ENCODE measurements at places on chromosomes 12 and 14.
A peak's percentile ranks its signal among the peaks of the same experiment; 100 is the strongest.

- no peak for DNase-seq
Observed at GRCh38 chr12:51536159-51536558, 54.9 kb upstream of the SCN8A start.

DNA sequence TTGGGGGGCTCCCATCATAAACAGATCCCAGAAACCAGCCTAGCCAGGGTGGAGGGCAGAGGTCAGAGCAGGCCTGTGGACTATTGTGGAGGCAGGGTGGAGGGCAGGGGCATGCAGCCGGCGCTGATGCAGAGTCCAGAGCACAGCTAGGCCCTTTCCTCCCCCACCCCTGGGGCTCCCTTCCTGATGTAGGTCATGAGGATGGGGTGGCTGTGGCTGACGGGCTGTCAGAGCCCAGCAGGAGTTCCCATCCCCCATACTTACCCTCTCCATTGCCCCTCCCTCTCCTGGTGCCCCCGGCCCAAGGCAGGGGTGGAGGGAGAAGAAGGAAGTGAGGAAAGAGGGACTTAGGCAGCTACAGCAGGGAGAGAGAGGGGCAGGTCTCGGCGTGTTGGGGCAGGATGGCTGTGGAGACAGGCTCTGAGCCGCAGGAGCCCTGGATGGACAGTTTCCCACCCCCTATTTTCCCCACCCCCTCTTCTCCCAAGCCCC, 5.7 kb upstream of the ZNF385A start:
- DNase-seq = no peak

DNA sequence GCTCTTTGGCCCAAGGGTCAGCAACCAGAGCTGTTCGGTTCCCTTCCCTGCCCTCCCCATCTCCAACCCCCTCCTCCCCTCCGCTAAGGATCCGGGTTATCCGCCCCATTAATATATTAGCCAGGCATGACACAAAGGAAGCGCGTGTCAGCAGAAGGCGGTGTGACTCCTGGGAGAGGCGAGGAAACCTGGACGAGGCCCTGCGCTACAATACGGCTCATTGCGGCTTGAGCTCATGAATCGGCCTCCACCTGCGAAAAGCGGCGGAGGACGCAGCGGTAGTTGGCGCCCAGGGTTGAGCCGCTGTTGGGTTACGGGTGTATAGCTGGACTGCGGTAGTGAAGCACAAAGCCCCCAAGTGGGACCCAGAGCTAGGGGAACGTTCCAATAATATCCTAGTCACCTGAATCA, 9.9 kb downstream of the FOXA1 start:
- DNase-seq = no peak

DNA sequence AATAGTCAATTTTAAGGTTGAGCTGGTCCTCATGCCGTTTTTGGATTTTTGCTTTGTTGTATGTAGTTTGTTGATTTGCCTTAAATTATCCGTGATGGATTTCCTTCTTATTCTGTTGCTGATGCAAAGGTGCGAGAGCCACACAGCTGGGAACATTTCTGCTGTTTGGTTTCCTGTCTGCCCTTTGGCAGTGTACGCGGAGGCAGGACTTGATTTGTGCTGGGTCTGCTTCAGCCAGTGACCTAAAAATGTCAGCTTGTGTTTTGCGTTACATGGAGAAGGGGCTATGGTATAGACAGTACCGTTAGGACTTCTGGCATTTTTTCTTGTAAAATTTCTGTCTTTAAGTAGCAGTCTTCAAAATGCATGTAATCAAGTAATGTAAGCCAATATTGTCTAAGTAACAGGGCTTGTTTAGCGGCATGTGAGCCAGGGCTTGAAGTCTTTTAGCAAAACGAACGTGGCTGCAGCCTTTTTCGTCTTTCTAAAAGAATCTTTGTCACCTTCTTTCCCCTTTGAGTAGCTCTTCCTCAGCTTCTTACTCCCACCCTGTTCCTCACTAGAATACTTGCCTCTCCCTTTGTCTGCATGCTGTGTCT, 18.2 kb upstream of the RD3L start:
- no peak for DNase-seq

DNA sequence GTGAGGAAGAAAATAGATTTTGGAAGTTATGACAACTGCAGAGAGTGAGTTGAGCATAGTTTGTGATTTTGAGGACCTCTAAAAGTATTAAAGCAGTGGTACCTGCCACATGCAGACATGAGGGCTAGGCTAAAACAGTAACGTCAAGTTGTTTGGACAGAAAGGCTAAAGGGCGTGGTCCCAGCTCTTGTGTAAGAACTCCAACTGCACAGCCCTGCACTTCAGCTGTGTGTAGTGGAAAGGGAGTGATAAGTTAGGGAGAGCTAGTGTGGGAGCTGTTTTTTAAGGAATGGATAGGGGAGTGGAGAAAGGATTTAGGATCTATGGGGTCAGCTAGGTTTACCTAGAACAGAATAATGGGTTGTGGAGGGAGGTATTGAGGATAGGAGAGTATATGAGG, 39.5 kb downstream of the TESPA1 start:
- no peak for DNase-seq

DNA sequence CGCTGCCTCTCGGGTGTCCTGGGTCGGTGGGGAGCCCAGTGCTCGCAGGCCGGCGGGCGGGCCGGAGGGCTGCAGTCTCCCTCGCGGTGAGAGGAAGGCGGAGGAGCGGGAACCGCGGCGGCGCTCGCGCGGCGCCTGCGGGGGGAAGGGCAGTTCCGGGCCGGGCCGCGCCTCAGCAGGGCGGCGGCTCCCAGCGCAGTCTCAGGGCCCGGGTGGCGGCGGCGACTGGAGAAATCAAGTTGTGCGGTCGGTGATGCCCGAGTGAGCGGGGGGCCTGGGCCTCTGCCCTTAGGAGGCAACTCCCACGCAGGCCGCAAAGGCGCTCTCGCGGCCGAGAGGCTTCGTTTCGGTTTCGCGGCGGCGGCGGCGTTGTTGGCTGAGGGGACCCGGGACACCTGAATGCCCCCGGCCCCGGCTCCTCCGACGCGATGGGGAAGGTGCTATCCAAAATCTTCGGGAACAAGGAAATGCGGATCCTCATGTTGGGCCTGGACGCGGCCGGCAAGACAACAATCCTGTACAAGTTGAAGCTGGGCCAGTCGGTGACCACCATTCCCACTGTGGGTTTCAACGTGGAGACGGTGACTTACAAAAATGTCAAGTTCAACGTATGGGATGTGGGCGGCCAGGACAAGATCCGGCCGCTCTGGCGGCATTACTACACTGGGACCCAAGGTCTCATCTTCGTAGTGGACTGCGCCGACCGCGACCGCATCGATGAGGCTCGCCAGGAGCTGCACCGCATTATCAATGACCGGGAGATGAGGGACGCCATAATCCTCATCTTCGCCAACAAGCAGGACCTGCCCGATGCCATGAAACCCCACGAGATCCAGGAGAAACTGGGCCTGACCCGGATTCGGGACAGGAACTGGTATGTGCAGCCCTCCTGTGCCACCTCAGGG, 679 bp downstream of the ARF6 start:
- no peak for DNase-seq

DNA sequence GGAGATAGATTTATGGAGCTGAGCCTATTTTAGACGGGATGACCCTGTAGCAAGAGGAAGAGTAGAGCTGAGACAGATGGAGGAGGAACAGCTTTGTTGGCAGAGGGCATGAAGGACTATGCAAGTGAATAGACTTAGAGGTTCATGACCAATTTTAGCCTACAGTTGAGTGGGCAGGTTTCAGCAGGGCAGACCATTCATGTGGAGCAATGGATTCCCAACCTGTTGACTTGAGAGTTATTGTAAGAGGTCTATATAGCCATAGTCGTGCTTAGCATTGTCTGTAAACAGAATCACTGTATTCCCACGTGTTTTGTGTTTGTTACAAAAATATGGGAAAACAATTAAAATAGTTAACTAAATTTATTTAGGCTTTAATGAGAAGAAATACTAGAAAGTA, 116.8 kb downstream of the CFAP54 start:
- DNase-seq = no peak

GRCh38 chr12:50734409-50735263, 29.3 kb upstream of the ATF1 start:
- no peak for DNase-seq

DNA sequence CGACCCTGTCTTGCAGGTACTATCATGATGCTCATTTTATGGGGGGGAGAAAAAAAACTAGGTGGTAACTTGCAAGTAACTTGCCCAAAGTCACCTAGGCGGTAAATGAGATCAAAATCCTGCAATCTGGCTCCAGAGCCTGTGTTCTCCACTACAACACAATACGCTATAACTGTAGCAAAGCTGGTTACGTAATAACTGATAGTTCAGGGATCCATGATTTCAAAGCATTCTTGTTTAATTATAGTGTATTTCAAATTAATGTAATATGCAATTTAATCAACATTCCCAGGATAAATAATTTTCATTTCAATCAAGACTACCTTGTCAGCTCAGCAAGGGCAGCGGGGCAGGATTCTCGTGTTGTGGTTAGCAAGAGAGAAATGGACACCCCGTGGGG, 31.7 kb downstream of the BBS10 start:
- no peak for DNase-seq

DNA sequence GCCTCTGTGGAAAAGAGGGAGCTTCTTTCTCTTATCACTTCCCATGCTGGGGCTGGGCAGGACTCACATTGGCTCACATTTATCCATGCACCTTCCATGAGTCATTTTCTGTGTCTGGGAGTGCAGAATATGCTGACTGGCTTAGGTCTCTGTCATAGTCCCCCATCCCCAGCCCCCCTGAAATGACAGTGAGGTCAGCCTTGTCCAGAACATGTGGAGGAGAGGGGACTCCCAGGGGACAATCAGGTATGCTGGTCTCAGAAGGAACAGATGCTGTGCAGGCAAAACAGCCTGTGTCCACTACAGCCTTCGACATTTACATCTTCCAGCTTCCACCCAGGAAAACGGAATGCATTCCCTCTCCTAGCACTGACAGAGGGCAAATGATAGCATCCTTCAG, 35.0 kb downstream of the ADGRD1 start:
- DNase-seq = no peak

- DNase-seq = no peak
Observed at GRCh38 chr14:69154779-69155178, 1.9 kb upstream of the DCAF5 start.

GRCh38 chr12:98149270-98149669, 366.1 kb upstream of the TMPO start:
- DNase-seq = no peak

DNA sequence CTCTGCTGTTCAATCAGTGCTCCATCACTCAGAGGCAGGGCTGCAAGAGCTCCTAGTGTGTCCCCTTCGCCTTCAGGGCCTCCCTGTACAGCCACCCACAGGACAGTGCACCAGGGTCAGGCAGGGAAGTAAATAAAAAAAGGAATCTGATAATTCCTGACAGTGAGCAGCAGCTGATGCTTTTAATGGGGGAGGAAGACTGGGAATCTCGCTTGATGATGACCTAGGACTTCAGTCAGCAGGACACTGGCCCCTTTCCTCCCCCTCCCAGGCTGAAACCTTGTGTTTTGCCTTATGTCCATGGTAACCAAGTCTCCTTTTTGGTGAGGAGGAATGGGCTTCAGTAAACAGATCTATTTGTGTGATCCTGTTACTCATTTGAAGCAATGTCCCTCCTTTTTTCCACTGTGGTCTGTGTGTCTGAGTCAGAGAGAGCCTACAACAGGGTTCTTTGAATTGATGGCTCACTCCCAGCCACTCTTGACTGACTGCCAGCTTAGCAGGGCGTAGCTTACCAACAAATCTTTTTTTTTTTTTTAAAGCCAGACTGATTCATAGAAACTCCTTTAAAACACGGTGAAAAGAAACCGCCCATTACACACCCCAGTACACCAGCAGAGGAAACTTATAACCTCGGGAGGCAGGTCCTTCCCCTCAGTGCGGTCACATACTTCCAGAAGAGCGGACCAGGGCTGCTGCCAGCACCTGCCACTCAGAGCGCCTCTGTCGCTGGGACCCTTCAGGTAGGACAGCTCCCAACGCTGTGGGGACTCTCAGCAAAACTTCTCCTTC, at the start of gene EMP1:
TSS of gene EMP1 (plus strand) at position 597 of the 792 bp plus-strand sequence. CDS start 14,785 bp downstream, outside the sequence.
- DNase-seq = peak; percentile 99

- DNase-seq = peak; percentile 44
Observed at GRCh38 chr14:104805326-104805678, 4.4 kb downstream of the ZBTB42 start.

DNA sequence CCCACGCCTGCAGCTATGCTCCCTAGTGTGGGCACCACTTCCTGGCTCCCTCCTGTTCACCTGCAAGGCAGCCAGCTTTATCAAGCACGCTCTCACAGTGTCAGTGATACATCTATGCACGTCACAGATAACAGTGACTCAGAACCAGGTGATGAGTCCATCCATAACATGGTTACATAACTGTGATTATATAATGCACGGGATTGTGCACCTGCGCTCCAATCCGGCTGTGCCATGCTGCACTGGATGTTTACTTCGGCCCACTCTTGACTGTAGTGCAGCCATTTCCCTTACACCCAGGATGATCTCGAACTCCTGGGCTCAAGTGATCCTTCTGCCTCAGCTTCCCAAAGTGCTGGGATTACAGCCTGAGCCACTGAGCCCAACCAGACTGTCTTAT, 38.4 kb upstream of the CEP83 start:
- DNase-seq = no peak

- no peak for DNase-seq
Observed at GRCh38 chr14:21985081-21985480, 311.5 kb upstream of the OR4E1 start.

- DNase-seq = no peak
Observed at GRCh38 chr14:82565825-82566224, 1032.2 kb upstream of the SEL1L start.

DNA sequence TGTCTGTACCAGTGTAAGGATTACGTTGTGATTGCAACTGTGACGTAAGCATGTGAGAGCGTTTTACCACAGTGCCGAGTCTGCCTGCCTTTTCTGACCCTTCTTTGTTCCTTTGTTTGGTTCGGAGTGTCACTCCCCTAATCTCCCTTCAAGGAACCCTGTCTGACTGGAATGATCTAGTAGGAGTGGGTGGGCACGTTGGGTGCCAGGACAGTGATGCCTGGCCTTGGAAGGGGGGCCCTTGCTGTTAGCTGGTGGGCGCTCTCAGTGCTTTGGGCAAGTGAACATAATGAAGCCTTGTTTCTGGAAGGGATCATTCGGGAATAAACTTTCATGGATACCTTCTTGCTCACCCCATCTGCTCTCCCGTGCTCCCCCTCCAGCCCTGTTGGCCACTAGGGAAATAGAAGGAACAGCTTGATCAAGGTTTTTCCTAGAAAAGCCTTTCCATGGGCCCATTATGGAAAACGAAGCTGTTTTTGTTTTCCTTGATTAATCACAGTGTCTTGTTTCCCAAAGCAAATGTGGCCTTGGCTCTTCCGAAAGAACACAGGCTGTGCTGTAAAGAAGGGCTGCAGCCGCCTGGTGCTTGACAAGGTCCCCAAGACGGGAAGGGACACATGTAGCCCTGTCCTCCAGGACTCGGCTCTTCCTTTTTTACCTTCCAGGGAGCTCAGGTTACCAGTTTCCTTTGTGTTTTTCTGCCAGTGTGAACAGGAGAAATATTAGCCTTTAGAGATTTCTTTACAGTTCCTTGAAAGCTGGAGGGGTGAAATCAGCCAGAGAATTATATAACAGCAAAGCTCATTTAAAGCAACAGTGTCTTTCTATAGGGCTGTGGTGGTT, 215.5 kb downstream of the CRADD start:
- DNase-seq = no peak

DNA sequence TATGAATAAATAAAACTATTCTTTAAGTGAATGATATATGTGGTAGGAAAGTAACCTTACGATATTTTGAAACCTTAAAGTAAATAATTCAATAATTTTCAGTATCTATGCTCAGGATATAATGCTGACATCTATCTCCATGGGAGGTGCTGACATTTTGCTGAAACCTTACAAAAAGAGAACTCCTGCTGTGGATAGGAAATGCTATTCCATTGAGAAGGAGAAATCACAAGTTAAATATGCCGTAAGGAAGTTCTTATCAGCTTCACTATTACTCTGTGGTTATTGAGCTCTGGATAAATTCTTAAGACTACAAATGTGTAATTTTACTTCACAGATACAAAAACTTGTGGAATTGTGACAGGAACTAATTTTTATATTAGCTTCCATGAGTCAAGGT, 722.1 kb downstream of the TMTC2 start:
- DNase-seq = no peak
